ENCODE measurements at places on chromosomes 6 and 20.

DNA sequence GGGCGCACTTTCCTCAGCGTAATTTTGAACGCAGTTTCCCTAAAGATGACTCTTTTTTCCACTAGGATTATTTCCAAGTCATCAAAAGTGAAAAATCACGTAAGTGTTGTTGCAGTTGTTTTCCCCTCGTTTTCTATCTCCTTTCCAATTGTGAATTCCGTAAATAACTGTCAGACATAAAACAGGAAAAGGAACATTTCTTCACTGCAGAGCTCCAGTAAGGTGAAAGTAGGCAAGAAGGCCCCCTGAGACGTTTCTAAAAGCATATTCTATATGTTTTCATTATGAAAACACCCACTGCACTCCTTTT, 17.8 kb downstream of the HIVEP2 start:
- no peak for DNase-seq

GRCh38 chr6:41937861-41938574, 3.6 kb downstream of the CCND3 start:
- DNase-seq, result no peak

- no peak for DNase-seq
Observed at GRCh38 chr6:135461208-135461607, 36.3 kb downstream of the AHI1 start.

DNA sequence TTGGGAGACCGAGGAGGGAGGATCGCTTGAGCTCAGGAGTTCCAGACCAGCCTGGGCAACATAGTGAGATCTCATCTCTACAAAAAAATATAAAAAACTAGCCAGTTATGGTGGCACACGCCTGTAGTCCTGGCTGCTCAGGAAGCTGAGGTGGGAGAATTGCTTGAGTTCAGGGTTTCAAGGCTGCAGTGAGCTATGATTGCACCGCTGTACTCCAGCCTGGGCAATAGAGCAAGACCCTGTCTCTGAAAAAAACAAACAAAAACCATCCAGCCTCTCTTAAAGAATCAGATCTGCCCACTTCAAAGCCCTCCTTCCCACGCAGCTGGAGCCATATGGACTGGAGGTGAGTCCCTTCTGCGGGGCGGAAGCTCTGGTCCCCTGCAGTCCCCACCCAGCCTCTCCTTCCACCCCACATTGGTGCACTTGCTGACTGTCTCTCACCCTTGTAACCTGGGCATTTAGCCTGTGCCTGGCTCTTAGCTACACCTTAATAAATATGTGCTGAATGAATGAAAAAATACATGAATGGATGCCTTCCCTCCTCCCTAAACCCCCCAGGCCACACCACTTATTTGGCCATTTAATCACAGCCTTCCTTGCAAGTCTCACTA, 7.2 kb upstream of the PARD6B start:
- DNase-seq, result no peak

- DNase-seq, result no peak
Observed at GRCh38 chr6:68054756-68055155, 580.3 kb upstream of the ADGRB3 start.

DNA sequence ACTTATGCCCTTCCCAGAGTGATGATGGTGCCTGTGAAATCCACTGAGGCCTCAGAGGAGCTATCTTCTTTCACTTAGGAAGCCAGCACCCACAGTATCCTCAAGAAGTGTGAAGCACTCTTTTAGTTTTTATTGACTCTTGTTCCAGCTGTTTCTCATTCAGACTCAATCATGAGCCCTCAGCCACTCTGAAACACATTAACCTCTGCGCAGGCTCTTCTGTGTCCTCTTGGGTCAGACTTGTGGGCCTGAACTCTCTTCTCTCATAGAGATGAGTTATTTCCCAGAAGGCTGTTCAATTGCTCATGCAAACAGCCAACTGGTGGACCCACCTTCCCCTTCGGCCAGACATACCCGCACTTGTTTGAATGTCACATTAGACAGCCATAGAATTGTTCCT, 27.8 kb upstream of the PREP start:
- DNase-seq, result no peak

- no peak for DNase-seq
Observed at GRCh38 chr20:37669062-37669772, 24.6 kb upstream of the CTNNBL1 start.

DNA sequence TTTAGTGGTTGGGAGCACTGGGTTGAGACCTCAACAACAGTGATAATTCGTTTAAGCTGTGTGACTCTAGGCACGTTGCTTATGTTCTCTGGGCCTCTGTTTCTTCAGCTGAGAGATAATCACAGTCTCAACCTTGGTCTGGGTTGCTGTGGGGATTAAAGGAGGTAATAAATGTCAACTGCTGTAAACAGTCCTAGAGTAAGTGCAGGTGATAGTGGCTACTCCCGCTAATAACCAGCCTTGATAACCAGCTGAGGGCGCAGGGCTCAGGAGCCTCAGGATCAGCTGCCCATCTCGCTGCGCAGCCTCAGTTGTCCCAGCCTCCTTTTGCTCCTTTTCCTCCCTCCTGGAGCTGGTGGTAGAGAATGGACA, 58.0 kb downstream of the JARID2 start:
- no peak for DNase-seq

DNA sequence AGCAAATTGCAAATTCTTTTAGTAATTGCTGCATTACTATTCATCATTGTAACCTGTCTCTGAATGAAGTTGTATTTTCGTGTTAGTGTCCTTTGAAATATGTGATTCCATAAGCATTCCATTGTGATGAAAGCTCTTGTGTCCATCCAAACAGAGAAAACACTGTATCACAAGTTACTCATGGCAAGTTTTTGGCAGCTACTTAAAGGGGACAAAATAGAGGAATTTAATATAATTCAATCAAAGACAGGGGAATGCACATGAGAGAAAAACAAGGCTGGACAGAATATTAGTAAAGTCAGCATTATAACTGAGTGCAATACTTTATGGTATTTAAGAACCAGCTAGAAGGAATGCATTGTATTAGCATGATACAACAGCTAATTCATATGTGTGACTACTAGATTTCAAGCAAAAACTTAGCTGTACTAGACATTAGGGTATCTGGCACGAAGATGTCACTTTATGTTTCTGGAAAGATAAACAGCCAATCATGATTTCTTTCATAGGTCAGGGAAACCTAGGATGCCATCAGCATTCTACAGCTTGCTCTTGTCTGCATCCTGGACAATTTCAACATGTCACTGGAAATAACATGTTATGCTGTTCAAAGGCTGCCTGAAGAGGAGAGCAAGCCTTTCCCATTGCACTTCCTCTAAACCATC, 270.6 kb upstream of the MARCKS start:
- DNase-seq, result no peak

GRCh38 chr6:22141241-22141745, 155.5 kb downstream of the PRL start:
- DNase-seq, result no peak

DNA sequence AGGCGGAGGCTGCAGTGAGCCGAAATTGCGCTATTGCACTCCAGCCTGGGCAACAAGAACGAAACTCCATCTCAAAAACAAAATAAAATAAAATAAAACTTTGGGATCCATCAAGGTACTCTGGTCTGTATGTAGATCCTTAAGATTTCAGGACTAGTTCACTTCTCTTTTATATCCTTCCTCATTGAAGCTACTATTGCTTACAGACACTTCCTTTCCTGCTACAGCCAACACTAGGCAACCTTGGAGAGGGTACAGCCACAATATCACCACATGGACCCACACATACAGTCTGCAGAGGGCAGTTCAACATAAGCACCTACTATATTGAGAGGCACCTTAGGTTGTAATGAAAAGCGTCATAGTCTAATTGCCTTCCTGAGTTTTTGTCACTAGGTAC, 113.3 kb downstream of the ATXN1 start:
- no peak for DNase-seq

DNA sequence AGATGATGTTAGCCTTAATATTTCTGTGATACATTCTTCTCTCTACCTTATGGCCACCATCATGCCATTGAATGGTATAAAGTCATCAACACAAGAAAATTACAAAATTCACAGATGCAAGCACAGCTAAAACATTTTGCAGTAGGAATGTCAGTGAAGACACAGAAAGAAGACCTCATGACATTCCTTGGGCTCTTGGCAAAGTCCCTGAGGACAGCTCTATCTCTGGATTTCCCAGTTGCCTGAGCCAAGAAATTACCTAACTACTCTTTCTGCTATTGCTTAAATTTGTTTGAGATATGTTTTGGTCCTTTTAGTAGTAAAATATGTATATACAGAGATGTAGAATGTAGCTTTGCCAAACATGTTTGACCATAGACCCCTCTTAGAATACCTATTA, 201.0 kb upstream of the STXBP5 start:
- DNase-seq, result no peak

DNA sequence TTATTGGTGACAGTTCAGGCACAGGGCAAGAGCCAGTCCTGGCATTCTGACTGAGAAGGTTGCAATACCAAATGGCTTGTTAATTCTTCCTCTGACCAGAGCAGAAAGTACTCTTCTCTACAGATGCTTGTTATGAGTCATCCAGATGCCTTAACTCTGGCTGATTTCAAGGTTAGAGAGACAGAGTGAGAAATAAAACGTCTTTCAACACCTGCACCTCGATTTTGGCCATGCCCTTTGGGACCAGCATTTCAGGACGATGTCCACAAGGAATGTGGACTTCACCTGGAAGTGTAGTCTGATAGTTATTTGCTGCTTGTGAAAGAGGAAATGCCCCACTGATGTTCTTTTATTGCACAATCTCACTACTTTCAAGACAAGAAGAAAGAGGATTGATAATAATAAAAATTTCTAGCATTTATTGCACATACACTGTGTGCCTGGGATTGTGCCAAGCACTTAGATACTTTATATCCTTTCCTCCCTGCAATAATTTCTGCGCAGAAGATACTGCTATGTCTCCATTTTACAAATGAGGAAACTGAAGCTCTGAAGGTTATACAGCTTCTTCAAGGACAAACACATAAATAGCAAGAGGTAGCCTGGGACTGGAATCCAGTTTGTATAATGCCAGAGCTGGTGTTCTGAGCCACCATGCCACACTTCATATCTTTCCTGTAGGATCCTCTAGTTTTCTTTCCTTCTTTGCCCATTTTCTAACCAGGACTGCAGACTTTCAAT, 33.5 kb upstream of the MCM3 start:
- no peak for DNase-seq

DNA sequence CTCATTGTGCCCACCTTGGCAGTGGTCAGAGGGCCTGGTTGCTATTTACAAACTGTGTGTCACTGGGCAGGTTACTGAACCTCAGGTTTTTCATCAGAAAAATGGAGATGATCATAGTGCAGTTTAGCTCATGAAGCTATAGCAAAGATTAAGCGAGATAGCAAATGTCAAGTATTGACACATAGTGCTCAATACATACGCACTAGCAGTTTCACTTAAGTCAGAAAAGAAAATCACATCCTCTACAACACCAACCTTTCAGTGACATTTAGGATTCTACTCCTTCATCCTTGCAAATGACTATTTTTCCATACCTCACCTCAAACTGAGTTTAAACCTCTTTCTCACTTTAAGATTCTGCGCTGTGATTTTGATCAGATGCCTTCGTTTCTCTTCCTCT, 16.2 kb downstream of the GPR63 start:
- DNase-seq, result no peak

DNA sequence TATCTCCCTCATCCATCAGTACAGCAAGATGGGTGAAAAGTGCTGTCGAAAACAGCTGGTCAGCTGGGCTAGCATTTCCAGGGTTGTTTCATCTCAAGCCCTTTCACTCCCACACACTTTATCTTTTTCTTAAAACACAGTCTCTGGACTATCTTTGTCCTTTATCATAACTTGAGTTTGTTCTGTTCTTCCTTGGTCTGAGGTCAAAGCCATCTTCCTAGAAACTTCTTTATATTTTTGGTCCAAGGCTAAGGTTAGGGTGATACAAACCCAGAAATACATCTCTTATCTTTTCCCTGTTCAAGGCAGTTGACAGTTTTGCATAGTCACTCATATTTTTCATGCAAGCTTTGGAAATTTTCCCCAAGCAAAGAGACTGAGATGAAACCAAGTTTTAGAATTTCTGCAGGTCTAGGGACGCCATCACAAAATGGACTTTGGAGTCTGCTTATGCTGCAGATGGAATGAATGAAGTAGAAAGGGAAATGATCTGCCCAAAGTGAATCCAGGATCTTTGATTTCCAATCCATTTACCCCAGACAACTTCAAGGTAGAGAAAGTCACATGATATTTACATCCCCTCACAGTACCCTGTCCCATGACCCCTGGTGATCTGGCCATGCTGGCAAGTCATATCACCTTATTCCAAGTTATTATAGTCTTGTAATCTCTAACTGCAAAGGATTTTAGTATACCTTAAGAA, 297.0 kb downstream of the ZNF217 start:
- DNase-seq, result no peak

- no peak for DNase-seq
Observed at GRCh38 chr6:5139828-5140771, 55.0 kb downstream of the PPP1R3G start.

GRCh38 chr6:53692172-53692571, 26.6 kb upstream of the KLHL31 start:
- no peak for DNase-seq

GRCh38 chr6:167647306-167647705, 179.4 kb upstream of the AFDN start:
- DNase-seq, result no peak

GRCh38 chr6:144411531-144412165, 126.5 kb downstream of the UTRN start:
- no peak for DNase-seq

DNA sequence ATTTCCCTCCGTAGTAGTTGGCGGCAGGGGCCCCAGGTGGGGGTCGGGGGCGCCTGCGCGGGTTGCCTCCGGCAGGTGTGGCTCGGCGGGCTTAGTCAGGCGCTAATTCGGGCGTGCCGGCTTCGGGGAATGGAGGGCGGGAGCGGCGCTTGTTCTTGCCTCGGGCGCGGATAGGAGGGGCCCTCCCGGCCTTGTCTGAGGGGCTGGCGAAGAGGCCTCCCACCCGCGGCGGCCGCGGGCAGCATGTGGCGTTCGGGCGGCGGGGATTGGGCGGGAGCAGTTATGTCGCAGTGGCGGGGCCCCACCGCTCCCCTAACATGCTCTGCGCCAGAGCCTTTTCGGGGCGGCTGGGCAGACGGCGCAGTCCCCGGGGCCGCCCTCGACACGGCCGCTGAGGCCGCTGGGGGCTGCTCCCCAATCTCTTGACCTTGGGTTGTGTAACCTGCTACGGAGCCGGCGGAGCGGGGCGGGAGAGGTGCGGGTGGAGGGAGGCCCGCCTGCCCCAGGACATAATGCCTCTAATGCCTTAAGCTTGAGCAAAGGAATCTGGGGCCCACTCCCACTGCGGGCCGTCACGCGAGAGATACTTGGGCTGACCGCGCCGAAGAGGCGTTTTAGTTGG, 1.1 kb downstream of the AMD1 start:
- peak; percentile 49 for DNase-seq

GRCh38 chr6:140844167-140844566, 1288.6 kb upstream of the GJE1 start:
- DNase-seq, result no peak

- no peak for DNase-seq
Observed at GRCh38 chr6:130632277-130632676, 194.9 kb upstream of the SMLR1 start.

DNA sequence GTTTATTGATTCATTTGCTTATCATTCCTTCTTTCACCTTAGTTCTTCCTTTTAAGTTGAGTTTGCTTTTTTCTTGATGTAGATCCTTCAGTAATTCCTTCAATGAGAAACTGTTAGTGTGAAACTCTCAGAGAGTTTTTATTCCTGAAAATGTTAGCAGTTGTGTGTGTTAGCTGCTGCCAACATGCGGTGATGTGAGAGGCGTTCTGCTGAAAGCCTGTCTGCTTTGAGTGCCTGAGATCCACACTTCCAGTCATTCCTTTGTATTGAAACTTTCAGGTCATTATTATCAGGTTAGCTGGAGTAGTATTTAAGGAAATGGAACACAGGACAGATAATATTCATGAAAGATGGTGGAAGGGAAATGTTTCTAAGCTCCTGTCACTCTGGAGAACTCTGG, 70.0 kb upstream of the SUPT3H start:
- DNase-seq, result no peak
